ENCODE measurements at places on chromosomes 5 and 9. TPM values are rescaled to one million over a fixed set of nuclear protein-coding genes. Genes with fewer than 3 reads are reported as not detected.
A peak's percentile ranks its signal among the peaks of the same experiment; 100 is the strongest.

DNA sequence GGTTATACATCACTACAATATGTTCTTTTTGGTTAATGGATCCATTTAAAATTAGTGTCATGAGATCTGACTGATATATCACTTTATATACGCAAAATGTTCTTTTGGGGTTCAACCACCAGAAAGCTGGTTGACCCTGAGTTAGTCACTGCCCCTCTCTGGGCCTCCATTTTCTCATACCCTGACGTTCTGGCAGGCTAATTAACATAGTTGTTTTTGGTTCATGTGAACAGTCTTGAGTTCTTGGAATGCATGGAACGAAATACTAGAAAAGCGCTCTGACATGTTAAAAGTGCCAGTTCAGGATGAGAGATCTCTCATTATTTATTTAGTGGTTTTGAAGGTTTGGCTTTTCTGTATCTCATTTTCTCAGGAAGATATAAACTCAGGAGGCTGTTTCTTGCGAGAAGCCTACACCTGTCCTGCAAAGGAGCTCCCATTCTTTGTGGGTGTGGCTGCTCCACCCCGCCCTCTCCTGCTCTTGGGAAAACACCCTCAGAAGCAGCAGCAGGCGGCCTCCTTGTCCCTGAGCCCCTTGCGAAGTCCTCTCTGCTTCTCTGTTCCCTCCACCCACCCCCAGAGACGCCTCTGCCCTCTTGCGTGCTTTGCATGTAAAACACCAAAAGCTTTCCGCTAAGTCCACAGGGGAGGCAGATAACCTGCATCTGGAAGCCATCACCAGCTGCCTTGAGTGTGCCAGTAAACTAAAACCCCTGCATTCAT, 302.4 kb upstream of the PANK3 start:
- no peak overlapping the region for H3K4me3 ChIP-seq
- H3K27me3 ChIP-seq: peaks cover 6% of the 10 kb centered on the region
- H3K36me3 ChIP-seq: no peaks in the 10 kb centered on the region
- peaks cover 1% of the 10 kb centered on the region for H3K4me1 ChIP-seq
- no peak overlapping the region for H3K27ac ChIP-seq
- DNase-seq: no peak

GRCh38 chr5:179825655-179826182, 5.0 kb downstream of the SQSTM1 start:
- H3K36me3 ChIP-seq: peaks cover 79% of the 10 kb centered on the region
- H3K27ac ChIP-seq: no peak overlapping the region
- H3K27me3 ChIP-seq: peaks cover 2% of the 10 kb centered on the region
- DNase-seq: no peak
- H3K4me3 ChIP-seq: no peak overlapping the region
- peaks cover 37% of the 10 kb centered on the region for H3K4me1 ChIP-seq

ENG gene
- 10.2 TPM for total RNA-seq

DNA sequence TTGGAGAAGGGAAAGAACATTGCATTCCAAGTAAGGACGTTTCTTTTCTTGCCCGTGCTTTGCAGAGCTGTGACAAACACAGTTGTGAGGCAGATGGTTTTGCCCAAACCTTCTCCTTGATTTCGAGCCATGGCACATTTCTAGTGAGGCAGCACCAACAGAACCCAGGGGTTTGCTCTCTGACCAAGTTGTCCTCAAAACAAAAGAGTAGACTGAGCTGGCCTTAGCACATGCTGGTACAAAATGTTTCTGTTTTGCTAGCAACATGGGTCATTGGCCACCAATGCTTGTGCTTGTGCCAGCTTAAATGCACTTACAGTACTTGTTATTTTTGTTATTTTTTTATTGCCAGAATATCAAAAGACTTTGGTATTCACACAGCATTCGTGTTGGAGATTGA, 328.8 kb downstream of the GADD45G start:
- peaks cover 6% of the 10 kb centered on the region for H3K4me1 ChIP-seq
- H3K36me3 ChIP-seq: no peaks in the 10 kb centered on the region

DNA sequence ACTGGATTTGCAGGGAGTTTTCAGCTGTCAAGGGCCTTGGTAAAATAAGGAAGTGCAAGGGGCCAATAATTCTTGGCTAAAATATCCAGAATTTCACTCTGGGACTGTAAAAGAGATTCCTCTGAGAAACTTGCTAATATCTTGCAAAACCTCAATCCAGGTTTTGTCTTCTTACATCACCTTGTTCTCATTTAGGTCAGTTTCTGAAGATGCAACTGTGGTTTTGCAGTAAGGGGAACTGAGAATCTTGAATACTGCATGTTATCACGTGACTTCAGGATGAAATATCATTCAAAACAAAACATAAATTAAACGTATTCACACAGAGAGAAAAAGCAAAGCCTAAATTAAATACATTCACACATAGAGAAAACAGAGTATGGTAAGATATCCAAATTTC, 35.0 kb upstream of the RIC1 start:
- no peaks in the 10 kb centered on the region for H3K27me3 ChIP-seq
- no peaks in the 10 kb centered on the region for H3K36me3 ChIP-seq
- H3K4me1 ChIP-seq: peaks cover 4% of the 10 kb centered on the region
- no peak overlapping the region for H3K27ac ChIP-seq

- no peak overlapping the region for H3K4me3 ChIP-seq
- H3K27me3 ChIP-seq: peaks cover 22% of the 10 kb centered on the region
- H3K36me3 ChIP-seq: no peaks in the 10 kb centered on the region
- DNase-seq: peak; percentile 19
- no peak overlapping the region for H3K27ac ChIP-seq
Measured at GRCh38 chr9:70111042-70111602, 67.5 kb downstream of the MAMDC2 start.

HTR1A gene
- total RNA-seq: not detected

- no peak overlapping the region for H3K4me3 ChIP-seq
- no peak overlapping the region for H3K27ac ChIP-seq
- H3K36me3 ChIP-seq: peaks cover 2% of the 10 kb centered on the region
Measured at GRCh38 chr5:91170266-91170665, 212.9 kb downstream of the ARRDC3 start.

DNA sequence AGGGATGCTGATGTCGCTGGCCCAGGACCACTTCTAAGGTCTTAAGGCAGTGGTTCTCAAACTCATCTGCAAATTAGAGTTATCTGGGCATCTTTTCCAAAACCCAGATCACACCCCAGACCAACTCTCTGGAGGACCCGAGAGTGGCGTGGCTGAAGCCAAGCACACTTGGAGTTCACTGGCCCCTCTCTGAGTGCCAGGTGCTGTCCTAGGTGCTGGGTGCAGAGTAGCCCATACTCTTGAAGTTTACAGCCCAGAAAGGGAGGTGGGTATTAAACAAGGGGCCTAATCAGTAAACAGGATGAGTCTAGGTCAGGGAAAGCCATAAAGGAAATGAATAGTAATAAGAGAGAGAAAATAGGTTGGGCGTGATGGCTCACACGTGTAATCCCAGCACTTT, 17.6 kb downstream of the CAMK2A start:
- H3K36me3 ChIP-seq: no peaks in the 10 kb centered on the region
- no peaks in the 10 kb centered on the region for H3K4me1 ChIP-seq
- H3K4me3 ChIP-seq: no peak overlapping the region
- no peak for DNase-seq

DNA sequence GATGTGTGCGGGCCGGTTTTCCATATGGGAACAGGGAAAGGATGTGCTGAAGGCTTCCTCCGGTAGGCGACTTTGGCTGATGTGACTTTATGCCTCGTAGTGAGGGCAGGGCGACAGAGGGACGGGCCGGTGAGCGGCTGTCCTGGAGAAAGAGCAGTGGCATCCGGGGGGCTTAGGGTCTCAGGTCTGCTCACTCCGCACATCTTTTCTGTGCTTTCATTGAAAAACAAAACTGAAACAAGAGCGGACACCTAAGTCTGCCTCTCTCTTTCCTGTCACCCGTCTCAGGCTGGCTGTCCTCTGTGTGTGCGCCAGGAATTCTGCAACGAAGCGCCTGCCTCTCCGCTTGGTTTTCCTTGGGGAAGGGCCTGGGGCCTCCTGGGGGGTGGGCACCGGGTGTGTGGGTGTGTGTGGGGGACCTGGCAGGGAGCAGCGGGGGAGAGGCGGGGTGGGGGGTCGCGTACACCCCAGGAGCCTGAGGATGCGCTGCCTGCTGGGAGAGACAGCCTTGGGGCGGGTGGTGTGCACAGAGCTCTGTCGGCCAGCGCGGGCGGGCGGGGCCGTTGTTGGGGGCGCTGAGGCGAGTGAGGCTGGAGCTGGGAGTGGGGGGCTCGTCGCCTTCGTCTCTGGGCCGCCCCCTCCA, 580 bp upstream of the PRRX2 start:
- H3K36me3 ChIP-seq: no peaks in the 10 kb centered on the region
- DNase-seq: no peak
- H3K4me1 ChIP-seq: peaks cover 3% of the 10 kb centered on the region
- H3K27ac ChIP-seq: no peak overlapping the region

PCDHB9 gene
- not detected for total RNA-seq
